Endothelial cell of coronary artery (primary cell): ENCODE measurements at places on chromosomes 5 and 9. TPM values are rescaled to one million over a fixed set of nuclear protein-coding genes. Genes with fewer than 3 reads are reported as not detected.

The CCNO gene
- total RNA-seq = 0.09 and 0.45 TPM in 2 replicates

The PDLIM4 gene
- total RNA-seq = 50.3 and 63.1 TPM in 2 replicates

The TAF11L10 gene
- not detected in 2 replicates for total RNA-seq

The IL33 gene
- 39.9 and 138 TPM in 2 replicates for total RNA-seq

The SLC45A2 gene
- 0.09 TPM in 1 of 2 replicates, not detected in the other for total RNA-seq

The NME5 gene
- 1.2 and 1.5 TPM in 2 replicates for total RNA-seq

The HTR1A gene
- 0.09 TPM in 1 of 2 replicates, not detected in the other for total RNA-seq

The EQTN gene
- total RNA-seq = not detected in 2 replicates

The KLF4 gene
- total RNA-seq = 0.45 and 3.8 TPM in 2 replicates

The GNPDA1 gene
- 34.7 and 48.8 TPM in 2 replicates for total RNA-seq

The HMCN2 gene
- under 0.01 and 0.28 TPM in 2 replicates for total RNA-seq

The LECT2 gene
- total RNA-seq = not detected in 2 replicates

The TMEM267 gene
- 10.7 and 12.8 TPM in 2 replicates for total RNA-seq
